ENCODE measurements at places on chromosomes 5 and 9.

- no peaks in the 10 kb centered on the region for H3K36me3 ChIP-seq
- no peak overlapping the region for H3K27ac ChIP-seq
- no peaks in the 10 kb centered on the region for H3K4me1 ChIP-seq
- no peaks in the 10 kb centered on the region for H3K27me3 ChIP-seq
- no peak for DNase-seq
These were observed 455.2 kb downstream of the DTWD2 start for GRCh38 chr5:118533156-118533555.

- no peak for DNase-seq
- peaks cover 4% of the 10 kb centered on the region for H3K4me1 ChIP-seq
- no peaks in the 10 kb centered on the region for H3K27me3 ChIP-seq
These were observed 21.1 kb downstream of the ECPAS start for GRCh38 chr9:111463048-111463447.

DNA sequence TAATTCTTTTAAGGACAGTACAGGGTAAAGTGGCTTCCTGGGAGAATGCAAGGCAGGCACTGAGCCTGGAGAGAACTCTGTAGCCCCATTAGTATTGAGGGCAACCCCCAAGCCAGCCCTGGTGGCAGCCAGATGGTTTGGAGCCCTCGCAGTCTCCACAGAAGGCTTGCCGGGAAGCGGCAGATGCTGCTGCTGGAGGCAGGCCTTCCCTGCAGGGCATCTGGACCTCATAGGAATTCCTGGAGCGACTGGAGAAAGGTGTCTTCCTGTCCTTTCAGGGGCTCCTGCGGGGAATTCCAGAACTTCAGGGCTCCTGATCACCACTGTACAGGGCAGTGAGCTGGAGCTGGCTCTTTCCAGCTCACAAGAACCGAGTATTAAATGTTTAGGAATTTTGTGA lies 167.5 kb downstream of the INSYN2B start:
- no peak for DNase-seq
- H3K27ac ChIP-seq = no peak overlapping the region
- H3K27me3 ChIP-seq = no peaks in the 10 kb centered on the region
- no peaks in the 10 kb centered on the region for H3K36me3 ChIP-seq
- no peak overlapping the region for H3K4me3 ChIP-seq

DNA sequence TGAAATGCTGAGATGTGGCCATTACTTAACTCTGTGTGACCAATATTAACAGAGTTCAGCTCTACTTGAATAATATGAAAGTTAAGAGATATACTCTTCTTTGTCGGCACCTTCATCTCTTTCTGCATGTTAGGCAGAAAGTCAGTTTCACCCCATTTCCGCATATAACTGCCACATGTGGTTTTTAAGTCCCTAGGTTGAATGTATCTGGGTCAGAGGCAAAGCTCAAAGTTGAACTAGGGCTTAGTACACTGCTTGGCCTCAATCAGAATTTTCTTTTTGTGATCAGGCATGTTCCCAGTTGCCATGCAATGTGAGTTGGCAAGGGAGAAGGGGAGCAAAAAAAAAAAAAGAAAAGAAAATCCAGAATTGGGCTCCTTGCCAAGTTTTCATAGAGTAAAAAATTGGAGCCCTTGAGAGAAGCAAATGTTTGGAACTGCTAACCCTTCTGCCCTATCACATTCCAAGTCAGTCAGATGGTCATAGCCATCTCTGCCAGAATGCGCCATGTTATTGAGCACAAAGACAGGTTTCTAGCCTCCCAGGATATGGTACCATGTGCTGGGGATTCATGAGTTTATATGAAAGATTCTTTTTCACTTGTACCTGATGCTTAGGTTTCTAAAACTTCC lies 251.2 kb upstream of the RORB start:
- no peaks in the 10 kb centered on the region for H3K4me1 ChIP-seq
- no peaks in the 10 kb centered on the region for H3K27me3 ChIP-seq
- H3K36me3 ChIP-seq = no peaks in the 10 kb centered on the region
- no peak overlapping the region for H3K4me3 ChIP-seq
- no peak overlapping the region for H3K27ac ChIP-seq

DNA sequence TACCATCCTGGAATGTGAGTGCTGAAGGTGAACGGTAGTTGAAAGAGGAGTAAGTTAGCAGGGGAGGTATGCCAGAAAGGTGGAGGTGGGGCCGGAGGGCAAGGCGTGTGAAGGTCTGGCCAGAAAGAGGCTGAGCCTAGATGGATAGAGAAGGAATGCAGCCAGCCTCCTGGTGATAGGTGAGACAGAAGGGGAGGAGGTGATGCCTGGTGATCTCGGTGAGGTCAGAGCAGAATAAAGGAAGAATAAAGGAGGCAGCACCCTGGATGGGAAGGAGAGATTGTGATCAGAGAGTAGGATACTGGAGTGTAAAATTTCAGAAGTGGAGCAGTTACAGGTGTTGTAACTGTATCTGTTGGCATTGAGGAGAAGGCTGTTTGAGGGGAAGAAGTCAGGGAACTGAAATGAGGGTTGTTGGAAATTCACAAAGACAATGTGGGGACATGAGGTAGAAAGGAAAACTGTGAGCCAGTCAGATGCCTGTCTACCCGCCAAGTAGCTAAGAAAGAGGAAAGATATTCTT lies 2.0 kb downstream of the GNG10 start:
- no peaks in the 10 kb centered on the region for H3K27me3 ChIP-seq
- H3K36me3 ChIP-seq = peaks cover 23% of the 10 kb centered on the region
- DNase-seq = no peak
- H3K4me1 ChIP-seq = peaks cover 9% of the 10 kb centered on the region
- no peak overlapping the region for H3K4me3 ChIP-seq

DNA sequence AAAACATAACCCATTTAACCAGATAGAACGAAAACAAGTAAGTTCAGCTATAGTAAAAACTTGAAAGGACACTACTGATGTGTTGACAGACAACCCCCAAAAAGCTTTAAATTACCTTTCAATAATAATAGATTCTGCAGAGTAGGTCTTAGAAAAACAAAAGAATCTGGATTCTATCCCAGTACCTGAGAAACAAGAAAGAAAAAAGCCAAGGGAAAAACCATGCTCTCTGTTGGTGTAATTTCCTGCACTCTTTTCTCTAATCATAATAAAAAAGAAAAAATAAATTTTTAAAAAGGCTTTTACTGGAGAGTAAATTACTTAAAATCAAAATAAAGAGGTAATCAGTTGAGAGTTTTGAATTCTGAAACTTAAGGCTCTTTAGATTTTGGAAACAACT lies 1090.4 kb downstream of the PTPRD start:
- no peak for DNase-seq
- no peak overlapping the region for H3K27ac ChIP-seq
- H3K4me3 ChIP-seq = no peak overlapping the region

DNA sequence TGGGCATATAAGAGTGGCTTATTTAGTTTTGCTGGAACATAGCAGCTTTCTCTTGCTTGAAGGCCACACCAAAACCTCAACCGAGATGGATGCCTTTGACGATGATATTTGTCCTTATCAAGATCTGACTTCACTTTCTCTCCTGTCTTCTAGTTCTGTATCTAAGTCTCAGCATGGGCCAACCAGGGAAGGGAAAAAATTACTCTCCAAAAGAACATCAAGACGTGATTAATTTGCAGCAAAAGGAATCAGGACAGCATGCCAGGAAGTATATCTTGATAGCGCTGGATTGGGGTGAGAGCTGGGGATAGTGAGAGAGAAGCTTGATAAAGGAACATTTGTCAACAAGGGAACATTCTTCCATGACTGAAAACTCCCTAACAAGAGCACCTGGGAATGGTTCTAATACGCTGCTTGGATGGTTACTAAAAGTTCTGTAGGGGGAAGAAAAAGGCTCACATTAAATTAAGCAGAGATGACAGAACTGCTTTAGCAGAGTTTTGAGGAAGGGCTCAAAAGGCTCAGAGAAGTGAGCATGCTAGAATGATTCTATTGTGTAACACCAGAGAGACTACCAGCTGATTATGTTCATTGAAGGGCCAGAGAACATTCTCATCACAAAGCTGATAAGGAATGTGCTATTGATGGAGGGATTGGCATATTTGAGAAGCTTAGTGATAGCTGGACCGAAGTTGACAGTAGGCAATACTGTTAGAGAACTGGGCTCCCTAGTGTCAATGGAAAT lies 21.6 kb upstream of the ANXA1 start:
- no peaks in the 10 kb centered on the region for H3K36me3 ChIP-seq
- H3K4me1 ChIP-seq = peaks cover 33% of the 10 kb centered on the region
- H3K27ac ChIP-seq = no peak overlapping the region
- H3K27me3 ChIP-seq = no peaks in the 10 kb centered on the region

DNA sequence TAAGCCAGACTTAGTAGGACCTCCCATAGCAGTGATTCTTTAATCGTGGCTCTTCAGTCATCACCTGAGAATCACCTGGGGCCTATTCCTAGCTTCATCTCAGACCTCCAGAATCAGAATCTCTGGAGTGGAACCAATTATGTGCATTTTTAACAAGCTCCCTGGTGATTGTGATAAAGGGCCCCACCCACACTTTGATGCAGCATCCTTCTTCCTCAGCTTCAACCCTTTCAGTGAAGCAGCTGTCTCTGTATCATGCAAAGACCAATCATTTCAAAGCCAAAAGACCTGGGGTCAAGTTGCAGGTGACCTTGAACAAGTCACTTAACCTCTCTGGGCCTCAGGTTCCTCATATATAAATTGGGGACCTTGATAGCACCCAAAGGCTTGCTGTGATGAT lies 17.1 kb downstream of the FBXO10 start:
- H3K4me3 ChIP-seq = no peak overlapping the region
- H3K36me3 ChIP-seq = no peaks in the 10 kb centered on the region
- H3K27me3 ChIP-seq = no peaks in the 10 kb centered on the region
- H3K27ac ChIP-seq = no peak overlapping the region
- DNase-seq = no peak

DNA sequence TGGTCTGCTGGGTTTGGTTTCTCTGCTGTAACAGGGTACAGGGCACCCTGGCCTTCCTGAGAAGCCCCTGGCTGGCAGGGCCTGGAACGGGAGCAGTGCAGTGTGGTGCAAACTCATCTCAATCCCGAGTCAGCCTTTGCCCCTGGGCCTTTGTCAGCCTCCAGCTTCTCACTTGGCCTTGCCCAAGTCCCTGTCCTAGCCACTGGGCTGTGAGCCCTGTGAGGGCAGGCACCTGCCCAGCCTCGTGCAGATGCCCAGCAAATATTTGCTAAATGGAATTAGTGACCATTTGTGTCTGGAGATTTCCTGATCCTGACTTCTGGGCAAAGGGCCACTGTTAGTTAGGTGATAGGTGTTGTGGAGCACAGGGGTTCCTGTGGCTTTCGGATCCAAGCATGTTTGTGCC lies 13.0 kb downstream of the RGS3 start:
- no peak overlapping the region for H3K27ac ChIP-seq
- no peaks in the 10 kb centered on the region for H3K27me3 ChIP-seq
- H3K36me3 ChIP-seq = no peaks in the 10 kb centered on the region
- H3K4me1 ChIP-seq = no peaks in the 10 kb centered on the region

DNA sequence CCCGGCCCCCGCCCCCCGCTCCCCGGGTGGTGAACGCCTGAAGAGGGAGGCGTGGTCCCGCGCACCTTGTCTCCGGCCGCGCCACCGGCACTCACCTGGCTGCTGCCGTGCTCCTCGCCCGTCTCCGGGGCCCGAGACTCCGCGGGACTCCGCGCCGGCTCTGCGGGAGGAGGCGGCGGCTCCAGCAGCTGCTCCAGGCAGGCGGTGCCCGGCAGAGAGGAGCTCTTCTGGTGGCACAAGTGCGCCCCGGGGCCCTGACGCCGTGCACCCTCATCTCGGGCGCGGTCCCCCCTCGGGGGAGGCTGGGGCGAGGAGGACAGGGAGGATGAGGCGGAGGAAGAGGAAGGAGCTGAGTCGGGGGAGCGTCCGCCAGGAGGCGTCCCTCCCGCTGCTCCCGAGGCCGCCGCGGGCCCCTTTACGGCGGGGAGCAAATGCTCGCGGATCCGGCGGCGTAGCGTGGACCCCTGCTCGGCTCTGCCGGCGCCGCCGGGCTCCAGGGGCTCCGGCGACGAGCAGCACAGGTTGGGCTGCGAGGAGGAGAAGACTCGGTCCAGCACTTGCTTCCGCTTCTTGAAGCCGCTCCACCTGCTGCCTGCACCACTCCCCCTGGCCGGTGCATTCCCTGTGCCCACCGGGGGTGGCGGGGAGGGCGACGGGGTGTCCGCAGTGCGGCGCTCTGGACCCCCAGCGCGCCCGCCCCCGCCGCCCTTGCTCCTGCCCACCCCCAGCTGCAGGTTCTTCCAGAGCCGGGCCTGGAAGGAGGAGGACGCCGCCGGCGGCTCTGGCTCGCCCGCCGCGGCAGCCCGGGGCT lies 928 bp downstream of the MCTP1 start:
- H3K4me1 ChIP-seq = no peaks in the 10 kb centered on the region
- H3K27me3 ChIP-seq = peaks cover 93% of the 10 kb centered on the region
- no peak overlapping the region for H3K27ac ChIP-seq
- H3K36me3 ChIP-seq = no peaks in the 10 kb centered on the region

GRCh38 chr5:54148067-54148845 lies 162.1 kb downstream of the ARL15 start:
- peaks cover 2% of the 10 kb centered on the region for H3K4me1 ChIP-seq
- DNase-seq = no peak
- H3K4me3 ChIP-seq = no peak overlapping the region
- H3K36me3 ChIP-seq = no peaks in the 10 kb centered on the region
- H3K27ac ChIP-seq = no peak overlapping the region
- H3K27me3 ChIP-seq = no peaks in the 10 kb centered on the region

- H3K4me3 ChIP-seq = no peak overlapping the region
- H3K27ac ChIP-seq = no peak overlapping the region
- no peaks in the 10 kb centered on the region for H3K27me3 ChIP-seq
- H3K4me1 ChIP-seq = peaks cover 26% of the 10 kb centered on the region
- DNase-seq = no peak
These were observed 6.6 kb downstream of the PTGES start for GRCh38 chr9:129746092-129746777.

GRCh38 chr9:18747595-18747994 lies 273.6 kb downstream of the ADAMTSL1 start:
- no peaks in the 10 kb centered on the region for H3K27me3 ChIP-seq
- no peak overlapping the region for H3K27ac ChIP-seq
- no peak for DNase-seq
- H3K4me3 ChIP-seq = no peak overlapping the region
- H3K4me1 ChIP-seq = no peaks in the 10 kb centered on the region
- no peaks in the 10 kb centered on the region for H3K36me3 ChIP-seq

GRCh38 chr9:135134268-135135022 lies 47.0 kb downstream of the OLFM1 start:
- H3K27ac ChIP-seq = no peak overlapping the region
- no peaks in the 10 kb centered on the region for H3K4me1 ChIP-seq
- peaks cover 23% of the 10 kb centered on the region for H3K27me3 ChIP-seq
- H3K36me3 ChIP-seq = no peaks in the 10 kb centered on the region
- DNase-seq = no peak

DNA sequence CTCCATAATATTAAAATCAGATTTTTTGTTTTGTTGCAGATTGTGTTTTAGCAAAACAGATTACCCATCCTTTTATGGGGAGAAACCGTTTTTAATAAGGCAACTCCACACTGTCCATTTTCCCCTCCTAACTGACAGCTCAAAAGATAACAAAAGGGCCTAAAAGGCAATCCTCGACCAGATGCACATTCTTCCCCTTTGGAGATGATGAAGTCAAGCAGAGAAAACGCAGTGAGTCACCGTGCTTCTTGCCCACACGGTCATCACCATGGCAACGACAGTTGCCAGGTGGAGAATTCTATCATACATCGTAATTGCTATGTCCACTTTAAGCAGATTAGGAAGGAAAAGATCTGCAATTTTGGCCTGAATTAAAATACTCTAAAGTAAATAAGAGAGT lies 96.4 kb downstream of the DIRAS2 start:
- H3K4me3 ChIP-seq = no peak overlapping the region
- no peaks in the 10 kb centered on the region for H3K4me1 ChIP-seq
- no peaks in the 10 kb centered on the region for H3K27me3 ChIP-seq
- no peaks in the 10 kb centered on the region for H3K36me3 ChIP-seq
- no peak overlapping the region for H3K27ac ChIP-seq
